ENCODE measurements at places on chromosomes 4 and X. TPM values are rescaled to one million over a fixed set of nuclear protein-coding genes. Genes with fewer than 3 reads are reported as not detected.

GRCh38 chrX:716136-716535, 85.5 kb downstream of the SHOX start:
- DNase-seq, result peak; percentile 16

- no peak for DNase-seq
These were observed 138.4 kb downstream of the SLC7A11 start for GRCh38 chr4:138103597-138104283.

The VCX3A gene
- not detected for polyA plus RNA-seq

DNA sequence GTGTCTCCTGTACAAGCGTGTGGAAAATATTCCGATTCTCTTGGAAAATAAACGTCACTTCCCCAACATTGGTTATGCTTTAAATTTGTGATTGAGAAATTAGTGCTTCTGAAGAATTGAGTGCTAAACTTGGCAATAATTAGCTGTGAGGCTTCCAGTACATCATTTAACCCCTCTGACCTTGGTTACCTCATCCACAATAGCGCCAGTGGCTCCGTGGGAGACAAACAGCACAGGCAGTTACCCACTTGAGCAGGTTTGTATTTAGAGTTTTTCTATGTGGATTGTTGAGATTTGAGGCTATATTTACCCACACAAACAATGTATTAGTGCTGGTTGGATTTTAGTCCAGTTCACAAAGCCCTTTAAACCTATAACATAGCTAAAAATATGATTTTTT, 476.5 kb downstream of the NKX6-1 start:
- no peak for DNase-seq

GRCh38 chr4:89299153-89299791, 8.3 kb downstream of the GPRIN3 start:
- DNase-seq, result no peak

DNA sequence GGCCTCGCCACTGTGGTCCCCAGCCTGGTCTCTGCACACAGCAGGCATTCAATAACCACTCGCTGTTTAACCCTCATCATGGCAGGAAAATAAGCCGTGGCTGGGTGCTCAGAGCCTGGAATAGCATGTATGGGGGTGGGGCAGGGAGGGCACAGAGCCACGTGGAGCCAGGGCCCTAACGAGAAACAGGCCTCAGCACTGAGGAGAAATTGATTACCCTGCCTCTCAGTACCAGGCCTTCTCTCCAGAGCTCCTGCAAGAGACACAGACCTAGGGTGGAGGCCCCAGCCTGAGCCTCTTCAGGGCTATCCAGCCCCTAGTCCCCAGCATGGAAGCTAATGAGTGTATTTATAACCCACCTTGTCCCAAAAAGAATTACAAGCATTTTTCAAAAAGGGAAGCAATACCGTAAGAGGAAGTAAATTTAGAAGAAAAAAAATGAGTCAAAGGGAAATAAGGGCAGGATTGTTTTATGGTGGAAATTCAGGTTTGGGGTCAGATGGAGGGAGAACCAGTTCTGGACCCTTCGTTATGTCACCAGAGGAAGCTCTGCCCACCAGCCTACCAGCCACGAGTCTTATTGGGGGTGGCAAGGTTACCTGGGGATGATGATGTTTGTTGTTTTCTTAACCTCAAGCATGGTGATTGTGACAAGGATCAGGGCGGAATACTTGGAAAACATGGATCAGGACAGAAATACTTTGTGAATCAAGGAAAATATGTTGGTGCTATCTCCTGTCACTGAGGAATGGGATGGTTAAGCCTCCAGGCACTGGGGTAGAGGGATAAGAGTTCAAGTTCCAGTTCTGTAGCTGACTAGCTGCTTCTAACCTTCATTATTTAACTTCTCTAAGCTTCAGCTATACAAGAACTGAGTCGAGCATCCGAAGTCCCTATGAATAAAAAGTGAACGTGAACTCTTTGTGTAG, 101.9 kb upstream of the RBPJ start:
- DNase-seq, result no peak

DNA sequence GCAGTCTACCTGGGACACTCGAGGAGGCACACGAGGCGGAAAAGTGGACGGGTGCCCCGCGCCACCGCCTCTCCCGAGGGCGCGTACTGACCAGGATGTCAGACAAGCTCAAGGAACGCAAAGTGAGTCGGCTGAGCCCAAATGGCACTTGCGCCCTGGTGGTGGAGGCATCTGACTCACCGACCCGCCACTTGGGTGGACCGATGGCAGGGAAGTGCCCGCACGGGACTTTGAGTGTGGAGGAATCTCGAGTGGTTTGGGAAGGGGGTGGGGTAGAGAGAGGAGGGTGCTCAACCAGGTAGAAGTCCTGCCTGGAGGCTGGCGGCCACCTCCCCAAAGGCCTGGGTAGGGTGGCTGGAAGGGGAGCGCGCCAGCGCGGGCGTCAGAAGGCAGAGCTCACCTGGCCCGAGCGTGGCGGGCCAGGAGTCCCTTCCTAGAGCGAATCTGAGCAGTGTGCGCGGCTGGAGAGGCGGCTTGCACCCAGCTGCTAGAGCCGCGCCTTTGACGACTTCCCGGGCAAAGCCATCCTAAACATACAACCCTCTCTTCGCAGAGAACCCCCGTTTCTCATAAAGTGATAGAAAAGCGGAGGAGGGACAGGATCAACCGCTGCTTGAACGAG, 655 bp downstream of the HELT start:
- no peak for DNase-seq
